ENCODE measurements at places on chromosomes 1 and 21.

DNA sequence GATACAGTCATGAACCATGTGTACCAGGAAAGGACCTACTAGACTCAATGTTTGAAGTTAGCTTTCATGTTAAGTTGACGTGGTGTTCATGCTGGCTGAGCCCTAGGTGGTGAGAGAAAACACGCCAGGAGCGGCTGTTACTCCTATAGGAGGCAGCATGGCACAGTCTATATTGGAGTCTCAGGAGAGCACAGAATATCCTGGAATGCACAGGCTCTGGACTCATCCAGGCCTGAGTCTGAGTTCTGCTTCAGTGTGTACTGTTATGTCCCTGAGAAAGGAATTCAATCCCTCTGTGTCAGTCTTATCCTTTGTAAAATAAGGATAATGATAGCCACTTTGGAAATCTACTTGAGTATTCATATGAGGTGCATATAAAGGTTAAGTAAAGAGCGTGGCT, 41.2 kb downstream of the DPT start:
- no peak for DNase-seq

GRCh38 chr1:206524739-206525364, 17.5 kb downstream of the RASSF5 start:
- no peak for DNase-seq

- DNase-seq, result no peak
Observed at GRCh38 chr1:93552741-93553455, 105.0 kb downstream of the FNBP1L start.

DNA sequence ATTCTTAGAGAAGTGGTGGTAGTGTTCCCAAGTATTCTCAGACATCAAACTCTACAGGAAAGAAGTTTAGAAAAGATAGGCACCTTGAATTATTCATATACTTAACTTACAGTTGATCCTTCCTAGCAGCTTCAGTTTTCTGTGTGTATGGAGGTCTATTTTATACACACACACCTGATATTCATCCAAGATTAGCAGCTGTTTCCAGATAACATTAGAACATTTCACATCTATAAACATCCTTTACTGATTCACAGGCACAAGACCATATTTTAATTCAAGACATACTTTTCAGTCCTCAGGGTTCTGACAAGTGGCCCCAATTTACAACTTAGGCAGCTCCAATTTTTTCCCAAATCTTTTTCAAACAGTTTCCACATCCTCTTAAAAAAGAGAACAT, 287.8 kb upstream of the USP25 start:
- DNase-seq, result no peak

- DNase-seq, result no peak
Observed at GRCh38 chr1:78171736-78172590, 126.2 kb downstream of the GIPC2 start.

All from NCI-H1092 (cell line).